B cell (primary cell): ENCODE measurements at places on chromosomes 12 and 14.

GRCh38 chr12:125871811-125872594 lies 806.8 kb downstream of the AACS start:
- no peak for DNase-seq

DNA sequence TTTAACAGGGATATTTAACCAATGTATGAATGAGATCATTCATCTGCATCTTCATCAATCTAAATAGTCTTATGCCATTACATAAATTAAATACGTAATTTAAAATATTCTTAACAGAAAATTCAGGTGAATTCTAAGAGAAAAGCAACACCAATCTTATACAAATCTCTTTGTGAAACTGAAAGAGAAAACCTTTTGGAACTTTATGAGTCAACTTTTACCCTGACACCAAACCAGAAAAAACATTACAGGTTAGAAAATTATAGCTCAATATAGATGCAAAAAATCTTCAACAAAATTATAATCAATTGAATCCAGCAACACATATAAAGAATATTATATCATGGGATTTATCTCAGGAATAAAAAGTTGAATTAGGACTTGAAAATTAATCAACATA lies 3.4 kb downstream of the GLIPR1L1 start:
- no peak for DNase-seq

- DNase-seq = no peak
Observed at GRCh38 chr14:52402812-52403526, 88.9 kb downstream of the PTGER2 start.

DNA sequence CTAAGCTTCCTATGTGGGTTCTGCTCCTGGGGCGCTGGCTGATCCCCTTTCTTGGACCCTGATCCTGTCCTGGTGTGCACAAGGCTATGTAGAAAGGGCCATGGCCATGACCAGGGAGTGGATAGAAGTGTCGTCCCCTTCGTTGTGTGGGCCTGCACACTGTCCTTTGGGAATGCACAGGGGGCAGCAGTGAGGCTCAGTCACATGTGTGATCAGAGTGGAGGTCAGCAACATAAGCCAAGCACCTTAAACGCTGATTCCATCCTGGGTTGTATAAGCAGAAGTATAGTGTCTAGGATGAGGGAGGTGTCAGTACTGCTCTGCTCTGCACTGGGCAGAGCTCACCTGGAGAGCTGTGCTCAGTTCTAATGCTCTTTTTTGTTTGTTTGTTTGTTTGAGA lies 48.4 kb downstream of the ESRRB start:
- no peak for DNase-seq

GRCh38 chr12:89089264-89089663 lies 263.0 kb downstream of the DUSP6 start:
- no peak for DNase-seq

DNA sequence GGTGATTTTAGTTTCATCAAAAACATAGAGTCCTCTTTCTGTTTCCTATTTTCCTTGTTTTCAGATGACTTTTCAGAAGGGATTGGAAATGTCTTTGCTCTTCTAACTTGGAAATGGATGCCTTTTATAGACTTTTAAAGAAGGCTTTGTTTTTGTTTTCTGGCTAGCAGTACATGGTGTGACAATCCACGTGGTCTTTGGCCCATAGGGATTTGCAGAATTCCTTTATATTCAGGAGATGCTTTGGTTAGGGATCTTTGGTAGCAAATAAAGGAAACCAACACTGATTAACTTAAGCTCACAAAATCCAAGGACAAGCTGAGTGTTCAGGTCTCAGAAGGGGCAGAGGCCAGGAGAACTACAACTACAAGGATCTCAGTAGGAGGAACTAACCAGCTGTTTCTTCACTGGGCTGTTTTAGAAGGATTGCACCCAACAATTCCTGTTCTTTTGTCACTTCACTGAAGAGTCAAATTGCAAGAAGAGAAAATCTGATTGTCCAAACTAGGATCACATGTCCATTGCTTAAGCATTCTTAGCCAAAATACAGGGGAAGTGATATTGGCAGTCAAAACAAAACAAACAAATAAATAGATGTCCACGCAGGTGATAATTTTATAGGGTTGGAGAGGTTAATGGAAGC lies 58.6 kb upstream of the MANSC4 start:
- DNase-seq = no peak

- DNase-seq = no peak
Observed at GRCh38 chr14:86779416-86779815, 1213.6 kb downstream of the GALC start.

DNA sequence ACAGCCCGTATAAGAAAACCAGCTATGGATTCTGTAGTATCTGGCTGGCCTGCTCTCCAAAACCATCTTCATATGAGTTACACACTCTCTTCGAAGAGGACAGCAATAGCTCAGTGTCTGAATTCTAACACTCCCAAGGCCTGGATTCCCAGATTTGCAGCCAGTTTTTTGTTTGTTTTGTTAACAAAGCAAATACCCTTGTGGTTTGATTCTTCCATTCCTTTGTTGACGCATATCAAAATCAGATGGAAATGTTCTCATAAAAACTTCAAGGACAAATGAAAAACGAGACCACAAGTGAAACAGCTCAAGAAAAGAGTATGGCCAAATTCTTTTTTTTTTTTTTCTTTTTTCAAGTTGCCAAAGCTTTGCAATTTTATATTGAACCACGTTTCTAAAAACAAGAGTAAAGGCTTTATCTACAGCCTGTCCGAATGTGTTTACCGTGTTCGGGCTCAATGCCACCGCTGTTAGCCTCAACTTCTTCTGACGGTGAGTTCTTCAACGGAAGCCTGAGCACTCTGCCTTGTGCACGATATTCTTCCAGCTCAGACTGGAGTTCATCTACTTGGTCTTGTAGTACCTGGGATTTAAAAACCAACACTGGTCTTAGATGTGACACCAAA lies 67.5 kb downstream of the NIN start:
- no peak for DNase-seq

DNA sequence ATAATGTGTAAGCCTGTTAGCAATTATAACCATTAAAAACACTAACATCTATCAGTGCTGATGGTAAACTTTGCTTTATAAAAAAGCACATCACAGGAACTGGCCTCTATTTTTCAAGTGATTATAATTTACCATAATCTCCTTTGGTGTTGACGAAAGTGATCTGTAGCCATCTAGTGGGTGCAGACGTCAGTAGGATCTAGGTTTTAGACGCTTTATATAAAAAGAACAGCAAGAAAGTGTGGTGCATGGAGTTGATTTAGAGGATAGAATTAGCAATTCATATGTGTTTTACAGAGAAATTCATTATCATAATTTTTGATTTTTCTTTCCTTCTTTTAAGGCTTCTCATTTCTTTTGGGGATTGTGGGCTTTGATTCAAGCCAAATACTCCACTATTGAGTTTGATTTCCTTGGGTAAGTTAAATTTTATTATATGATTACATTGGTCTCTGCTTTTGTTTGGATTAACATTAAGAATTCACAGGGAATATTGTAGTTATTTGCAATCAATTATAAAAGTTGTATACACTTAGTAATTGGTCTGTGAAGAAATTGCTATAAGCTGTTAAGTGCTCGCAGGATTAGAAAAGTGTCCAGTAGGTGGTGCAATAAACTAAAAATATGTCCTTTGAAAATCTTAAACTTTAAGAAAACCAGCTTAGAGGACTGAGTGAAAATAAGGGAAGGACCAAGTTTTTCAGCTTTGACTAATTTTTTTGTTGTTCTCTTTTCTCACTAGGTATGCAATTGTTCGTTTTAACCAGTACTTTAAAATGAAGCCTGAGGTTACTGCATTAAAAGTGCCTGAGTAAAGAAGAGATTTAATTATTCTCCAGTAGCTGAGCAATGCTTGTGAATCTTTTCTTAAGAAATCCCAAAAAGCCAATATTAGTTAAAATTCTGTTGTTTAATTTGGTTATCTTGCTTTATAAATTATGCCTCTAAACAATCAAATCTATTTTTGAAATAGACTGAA lies 59.5 kb downstream of the ETNK1 start:
- peak; percentile 48 for DNase-seq

GRCh38 chr12:97745406-97746101 lies 282.9 kb downstream of the RMST start:
- no peak for DNase-seq

- peak; percentile 53 for DNase-seq
Observed at GRCh38 chr12:101570047-101570446, 24.7 kb upstream of the MYBPC1 start.

DNA sequence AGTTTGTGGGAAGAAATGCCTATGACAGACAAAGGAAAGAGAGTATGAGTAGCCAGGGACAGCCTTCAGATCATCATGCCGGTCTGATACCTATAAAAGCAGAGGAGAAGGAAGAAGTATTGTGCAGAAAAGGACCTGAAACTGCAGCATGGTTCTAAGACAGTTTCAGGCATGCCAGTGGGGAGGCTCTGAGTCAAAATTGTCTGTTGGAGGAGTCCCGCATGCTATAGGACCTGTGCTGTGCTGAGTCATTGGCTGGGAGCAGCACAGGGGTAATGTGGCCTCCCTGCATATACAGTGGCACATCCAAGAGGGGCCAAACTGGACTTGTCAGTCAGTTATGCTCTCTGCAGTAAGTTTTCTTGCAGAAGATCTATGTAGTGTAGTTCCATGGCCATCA lies 40.7 kb downstream of the NEUROD4 start:
- DNase-seq = no peak

DNA sequence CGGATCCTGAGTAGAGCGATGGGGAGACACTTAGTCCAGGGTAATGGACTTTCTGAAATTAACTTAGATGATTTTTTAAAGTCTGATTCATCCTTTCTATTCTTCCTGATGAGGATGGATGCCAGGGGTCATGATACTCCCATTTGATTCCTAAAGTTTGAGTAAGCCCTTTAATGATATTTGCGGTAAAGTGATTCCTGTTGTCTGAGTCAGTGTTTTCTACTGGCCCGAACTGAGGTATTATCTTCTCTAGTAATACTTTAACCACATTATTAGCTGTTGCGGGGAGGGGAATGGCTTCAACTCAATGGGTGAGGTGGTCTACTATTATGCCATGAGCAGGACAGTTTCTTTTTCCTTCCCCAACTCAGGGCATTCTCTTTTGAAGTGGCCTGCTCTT lies 111.6 kb downstream of the RIN3 start:
- DNase-seq = no peak

DNA sequence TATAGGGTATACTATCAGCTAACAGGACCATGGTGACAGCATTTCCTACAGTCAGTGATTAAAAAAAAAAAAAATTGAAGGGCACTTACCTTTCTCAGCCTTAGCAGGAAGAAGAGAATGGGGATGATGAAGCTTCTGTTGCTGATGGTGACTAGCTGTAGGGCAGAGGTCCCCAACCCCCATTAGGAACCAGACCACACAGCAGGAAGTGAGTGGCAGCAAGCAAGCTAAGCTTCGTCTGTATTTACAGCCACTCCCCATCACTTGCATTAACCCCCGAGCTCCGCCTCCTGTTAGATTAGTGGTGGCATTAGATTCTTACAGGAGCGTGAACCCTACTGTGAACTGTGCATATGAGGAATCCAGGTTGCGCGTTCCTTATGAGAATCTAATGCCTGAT lies 91.3 kb upstream of the USP44 start:
- no peak for DNase-seq

- no peak for DNase-seq
Observed at GRCh38 chr14:71113376-71113775, 206.1 kb downstream of the PCNX1 start.

DNA sequence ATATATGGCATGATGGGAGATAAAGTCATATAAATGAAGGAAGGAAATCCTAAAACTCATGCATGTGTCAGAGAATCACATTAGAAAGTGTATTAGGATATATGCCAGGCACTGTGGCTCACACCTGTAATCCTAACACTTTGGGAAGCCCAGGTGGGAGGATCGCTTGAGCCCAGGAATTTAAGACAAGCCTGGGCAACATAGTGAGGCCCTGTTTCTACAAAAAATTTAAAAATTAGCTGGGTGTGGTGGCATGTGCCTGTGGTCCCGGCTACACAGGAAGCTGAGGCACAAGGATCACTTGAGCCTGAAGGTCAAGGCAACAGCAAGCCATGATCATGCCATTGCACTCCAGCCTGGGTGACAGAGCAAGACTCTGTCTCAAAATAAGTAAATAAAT lies 130.3 kb upstream of the ARID2 start:
- DNase-seq = no peak

DNA sequence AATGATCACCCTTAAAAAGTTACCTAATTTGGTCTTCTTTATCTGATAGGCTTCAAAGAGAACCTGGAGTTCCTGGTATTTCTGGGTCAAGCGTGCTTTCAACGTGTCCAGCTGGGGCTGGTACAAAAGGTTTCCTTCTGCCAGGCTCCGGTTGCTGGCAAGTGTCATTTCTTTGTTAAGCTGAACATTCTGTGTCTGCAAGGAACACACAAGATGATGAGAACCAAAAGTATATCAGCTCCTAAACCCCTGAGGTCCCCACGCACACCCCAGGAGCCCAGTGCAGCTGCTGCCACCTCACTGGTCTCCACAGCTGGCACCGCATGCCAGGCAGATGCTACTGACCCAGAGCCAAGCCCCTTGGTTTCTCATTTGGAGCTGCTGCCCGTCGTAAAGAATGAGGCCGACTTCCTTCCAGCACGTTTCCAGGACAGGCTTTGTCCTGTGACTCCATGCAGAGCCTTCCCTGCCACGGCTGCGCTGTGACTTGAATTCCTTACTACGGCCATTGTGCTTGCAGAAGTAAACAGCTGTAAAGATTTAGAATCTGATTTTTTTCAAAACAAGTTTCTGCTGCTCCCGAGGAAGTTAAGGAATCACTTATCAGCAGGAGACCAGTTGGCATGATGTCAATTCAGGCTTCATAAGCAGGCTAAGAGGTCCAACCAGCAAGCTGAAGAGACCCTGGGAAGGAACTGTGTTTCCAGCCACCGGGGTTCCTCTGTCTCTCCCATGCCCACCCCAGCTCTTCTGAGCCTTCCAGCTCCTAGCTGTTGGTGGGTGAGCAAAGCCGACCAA lies 24.9 kb downstream of the VPS37B start:
- no peak for DNase-seq

DNA sequence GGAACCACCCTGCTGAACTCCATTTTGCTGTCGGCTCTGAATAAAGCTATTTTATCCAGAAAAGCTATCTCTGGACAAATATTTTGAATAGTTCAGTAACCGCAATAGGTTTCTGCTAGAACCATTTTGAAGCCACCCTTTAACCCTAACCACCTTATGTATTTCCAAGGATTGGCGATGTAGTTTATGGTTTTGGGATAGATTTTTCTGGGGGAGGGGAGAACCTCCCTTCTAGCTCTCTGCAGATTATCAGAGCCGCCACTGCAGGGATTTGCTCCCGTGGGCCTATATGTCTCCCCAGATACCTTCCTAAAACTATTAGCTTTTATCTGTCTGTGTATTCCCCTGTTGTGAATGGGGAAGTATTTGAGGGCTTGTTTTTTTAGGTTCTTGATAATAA lies 1.8 kb upstream of the TUBA1B start:
- DNase-seq = no peak
